ENCODE measurements at places on chromosomes 2 and 18. TPM values are rescaled to one million over a fixed set of nuclear protein-coding genes. Genes with fewer than 3 reads are reported as not detected.

GRCh38 chr2:57962861-57963260 lies 83.7 kb upstream of the VRK2 start:
- H3K27ac ChIP-seq, result no peak overlapping the region
- no peaks in the 10 kb centered on the region for H3K36me3 ChIP-seq
- H3K27me3 ChIP-seq, result no peaks in the 10 kb centered on the region
- H3K4me3 ChIP-seq, result no peak overlapping the region

- no peak for DNase-seq
- H3K4me1 ChIP-seq, result no peaks in the 10 kb centered on the region
- H3K27ac ChIP-seq, result no peak overlapping the region
- no peak overlapping the region for H3K4me3 ChIP-seq
- no peaks in the 10 kb centered on the region for H3K36me3 ChIP-seq
Observed at GRCh38 chr2:150431561-150432311, 55.7 kb downstream of the RND3 start.

- no peaks in the 10 kb centered on the region for H3K4me1 ChIP-seq
- no peak for DNase-seq
- no peak overlapping the region for H3K4me3 ChIP-seq
Observed at GRCh38 chr2:17133052-17133671, 385.1 kb downstream of the RAD51AP2 start.

The LRRTM4 gene
- not detected for total RNA-seq

The ZC3H6 gene
- 10.6 TPM for total RNA-seq

The TFPI gene
- total RNA-seq, result 63.5 TPM

The KLHL41 gene
- 1.2 TPM for total RNA-seq

The MGAT4A gene
- total RNA-seq, result 80.8 TPM

The GPR35 gene
- total RNA-seq, result 5.8 TPM
